ENCODE measurements at places on chromosomes 16 and 17.

- DNase-seq, result no peak
Observed at GRCh38 chr17:79305376-79305767, 230.7 kb downstream of the ENGASE start.

DNA sequence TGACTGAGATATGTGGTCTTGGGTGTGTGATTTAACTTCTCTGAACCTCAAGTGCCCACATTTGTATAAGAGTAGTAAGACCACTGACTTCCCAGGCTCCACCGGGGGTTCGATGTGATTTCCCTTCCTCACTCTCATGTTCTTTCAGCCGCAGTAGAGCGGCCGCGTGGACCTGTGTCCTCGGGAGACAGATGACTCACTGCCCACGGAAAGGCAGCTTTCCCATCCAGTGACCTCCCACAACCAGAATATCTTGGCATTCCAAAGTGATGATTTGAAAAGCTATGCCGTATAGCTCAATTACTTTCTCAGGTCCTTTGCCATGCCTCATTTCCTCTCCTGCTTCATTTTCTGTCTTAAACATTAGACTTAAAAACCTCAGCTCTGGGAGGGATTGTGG lies 73.6 kb downstream of the IL21R start:
- DNase-seq, result no peak

- DNase-seq, result no peak
Observed at GRCh38 chr17:44967026-44967906, 837 bp downstream of the C1QL1 start.

- DNase-seq, result no peak
Observed at GRCh38 chr17:56206351-56206750, 53.1 kb downstream of the ANKFN1 start.

DNA sequence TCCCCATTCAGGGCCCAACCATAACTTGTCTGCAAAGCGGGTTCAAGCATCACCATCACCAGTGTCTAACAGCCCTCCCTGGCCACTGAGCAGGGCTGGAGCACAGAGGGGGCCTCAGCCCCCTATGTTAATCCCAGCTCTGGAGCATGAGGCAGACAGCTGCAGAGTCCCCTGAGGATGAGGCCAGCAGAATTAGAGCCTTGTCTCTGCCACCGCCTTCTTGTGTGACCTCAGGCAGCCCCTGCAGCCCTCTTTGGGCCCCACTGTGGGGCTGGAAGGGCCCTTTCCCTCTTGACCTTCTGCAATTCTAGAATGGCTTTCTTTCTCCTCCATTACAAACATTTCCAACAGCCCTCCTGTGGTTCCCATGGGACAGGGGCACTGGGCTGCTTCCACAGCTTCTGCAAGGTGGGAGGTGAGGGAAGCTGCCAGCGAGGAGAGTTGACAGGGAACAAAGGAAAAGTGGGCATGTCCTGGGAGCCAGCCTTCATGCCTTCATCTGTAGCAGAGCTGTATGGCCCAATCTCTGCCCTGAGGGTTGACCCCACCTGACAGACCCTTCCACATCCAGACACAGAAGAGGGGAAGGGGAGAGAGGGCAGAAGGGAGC lies 65.7 kb downstream of the TMEM132E start:
- no peak for DNase-seq

DNA sequence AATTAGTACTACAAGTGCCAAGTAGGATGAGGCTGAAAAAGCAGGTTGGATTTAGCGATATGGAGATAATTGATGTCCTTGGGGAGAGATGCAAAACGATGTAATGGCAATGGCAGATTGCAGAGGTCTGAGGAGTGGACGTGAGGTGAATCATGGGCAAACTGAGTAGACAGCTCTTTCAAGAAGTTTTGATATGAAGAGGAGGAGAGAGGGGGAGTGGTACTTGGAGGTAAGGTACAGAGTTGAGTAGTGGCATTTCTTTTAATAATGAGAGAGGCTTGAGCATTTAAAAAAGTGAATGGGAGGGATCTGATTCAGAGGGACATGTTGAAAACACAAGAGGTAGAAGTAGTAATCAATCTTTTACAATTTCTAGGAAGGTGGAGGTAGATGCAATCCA lies 17.7 kb upstream of the VPS4A start:
- no peak for DNase-seq

- no peak for DNase-seq
Observed at GRCh38 chr17:17826942-17827785, 9.6 kb downstream of the SREBF1 start.

DNA sequence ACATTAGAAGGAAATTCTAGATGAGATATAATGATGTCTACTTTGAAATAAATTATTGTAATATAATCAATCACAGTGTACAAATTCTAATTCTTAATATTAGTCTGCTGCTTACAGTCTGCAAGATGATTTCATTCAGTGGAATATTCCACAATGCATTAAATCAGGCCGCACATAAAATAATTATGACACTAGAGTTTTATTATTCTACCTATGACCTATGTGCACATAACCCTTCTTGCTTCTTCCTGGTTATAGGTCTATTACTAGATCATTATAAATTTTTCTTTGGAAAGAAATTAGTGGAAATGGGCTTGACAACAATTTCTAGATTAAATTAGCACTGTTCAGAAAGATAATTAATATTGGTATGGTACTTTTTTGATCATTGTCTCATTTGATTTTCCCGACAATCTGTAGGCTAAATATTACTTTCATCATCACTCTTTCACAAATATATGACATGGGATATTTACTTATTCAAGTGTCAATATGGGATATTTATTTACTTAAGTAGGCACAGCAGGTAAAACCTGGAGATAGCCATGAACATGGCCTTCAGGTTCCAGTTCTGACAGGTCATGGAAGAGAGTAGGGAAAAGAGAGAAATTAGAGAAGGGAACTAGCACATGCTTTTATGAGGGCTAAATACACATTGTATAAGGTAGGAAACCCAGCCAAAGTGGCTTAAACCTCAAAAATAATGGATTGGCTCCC lies 476.4 kb downstream of the TOX3 start:
- no peak for DNase-seq

- no peak for DNase-seq
Observed at GRCh38 chr17:80919331-80920311, 72.0 kb upstream of the CHMP6 start.

DNA sequence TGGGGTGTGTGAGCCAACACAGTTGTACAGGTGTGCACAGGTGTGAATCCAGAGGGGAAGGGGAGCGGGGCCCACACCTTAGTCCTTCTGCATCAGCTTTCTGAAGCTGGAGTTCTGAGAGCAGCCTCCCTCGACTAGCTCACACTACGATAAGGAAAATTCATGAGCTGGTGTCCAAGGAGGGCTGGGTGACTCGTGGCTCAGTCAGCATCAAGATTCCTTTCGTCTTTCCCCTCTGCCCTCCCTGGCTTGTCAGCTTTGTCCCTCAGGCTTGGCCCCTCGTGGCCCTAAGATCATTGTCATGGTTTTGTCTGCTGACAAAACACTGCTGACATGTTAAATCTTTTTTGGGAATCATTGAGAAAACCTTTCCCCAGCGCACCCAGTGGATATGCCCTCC lies 47.5 kb downstream of the OR1D5 start:
- no peak for DNase-seq

- no peak for DNase-seq
Observed at GRCh38 chr16:75225092-75225491, 6.3 kb downstream of the CTRB1 start.

GRCh38 chr16:17330044-17330443 lies 140.7 kb downstream of the XYLT1 start:
- no peak for DNase-seq

DNA sequence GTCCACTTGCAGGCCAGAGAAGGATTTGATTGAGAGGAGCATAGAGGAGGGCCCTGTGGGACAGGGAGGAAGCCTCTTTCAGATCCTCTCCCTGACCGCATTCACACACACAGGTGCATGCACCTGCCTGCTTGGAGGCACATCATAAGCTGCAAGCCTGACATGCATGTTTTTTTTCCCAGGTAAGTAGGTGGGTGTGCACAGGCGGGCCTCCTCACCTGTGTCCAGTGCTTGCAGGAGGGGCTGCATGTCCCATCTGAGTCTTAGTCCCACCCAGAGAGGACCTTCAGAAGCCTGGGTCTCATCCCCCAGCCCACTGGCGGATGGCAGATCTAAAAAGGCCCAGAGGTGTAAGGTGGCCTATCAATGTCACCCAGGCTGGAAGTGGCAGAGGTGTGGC lies 130.8 kb downstream of the TMEM132E start:
- DNase-seq, result no peak

GRCh38 chr16:52770828-52771227 lies 223.9 kb upstream of the TOX3 start:
- no peak for DNase-seq

GRCh38 chr17:28758411-28759121 lies 14.8 kb downstream of the TRAF4 start:
- no peak for DNase-seq

GRCh38 chr16:19410435-19411171 lies 7.1 kb upstream of the TMC5 start:
- peak; percentile 1 for DNase-seq

DNA sequence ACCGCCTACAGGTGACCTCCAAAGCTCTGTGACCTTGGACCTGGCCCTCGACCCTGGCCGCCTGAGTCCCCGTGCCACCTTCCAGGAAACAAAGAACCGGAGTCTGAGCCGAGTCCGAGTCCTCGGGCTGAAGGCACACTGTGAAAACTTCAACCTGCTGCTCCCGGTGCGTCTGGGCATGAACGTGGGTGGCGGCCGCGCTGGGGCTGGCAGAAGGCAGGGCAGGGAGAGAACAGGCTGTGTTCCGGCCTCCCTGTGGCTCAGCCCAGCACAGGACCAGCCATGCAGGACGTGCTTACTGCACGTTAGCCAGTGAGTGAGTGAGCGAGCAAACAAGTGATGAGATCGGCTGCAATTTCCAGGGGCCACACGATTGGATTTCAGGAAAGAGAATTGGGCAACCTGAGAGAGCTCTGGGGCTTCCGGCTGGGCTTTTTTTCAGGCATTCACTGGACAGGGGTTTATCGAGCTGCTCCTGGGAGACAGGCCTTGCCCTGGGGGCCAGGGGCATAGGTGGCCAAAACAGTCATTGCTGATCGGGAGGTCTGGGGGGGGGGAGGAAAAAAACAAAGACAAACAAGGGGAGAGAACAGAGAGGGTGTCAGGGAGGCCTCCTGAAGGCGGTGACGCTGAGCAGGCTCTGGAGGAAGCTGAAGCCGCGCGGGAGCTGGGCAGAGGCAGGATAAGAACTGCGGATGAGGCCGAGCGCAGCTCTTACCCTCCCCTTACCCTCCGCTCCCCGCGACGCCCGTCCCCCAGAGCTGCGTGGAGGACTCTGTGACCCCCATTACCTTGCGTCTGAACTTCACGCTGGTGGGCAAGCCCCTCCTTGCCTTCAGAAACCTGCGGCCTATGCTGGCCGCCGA lies 16.9 kb downstream of the ITGAX start:
- DNase-seq, result no peak

DNA sequence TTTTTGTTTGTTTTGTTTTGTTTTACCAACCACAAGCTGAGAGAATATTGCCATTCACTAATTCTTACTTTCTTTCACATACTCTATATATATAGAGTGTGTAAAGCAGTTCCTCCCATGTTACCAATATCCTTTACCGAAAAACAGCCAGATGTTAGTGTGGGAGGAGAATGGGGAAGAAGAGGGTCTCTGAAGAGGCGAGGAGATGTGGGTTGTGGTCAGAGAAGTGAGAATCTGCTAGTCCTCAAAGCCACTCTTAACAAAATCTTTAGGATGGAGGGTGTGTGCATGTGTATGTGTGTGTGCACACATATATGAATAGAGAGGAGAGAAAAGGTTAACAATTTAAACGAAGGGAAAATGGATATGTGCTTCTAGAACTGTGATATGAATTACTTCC lies 80.6 kb downstream of the TUBD1 start:
- no peak for DNase-seq

- DNase-seq, result no peak
Observed at GRCh38 chr16:89314357-89314756, 96.9 kb downstream of the ZNF778 start.

GRCh38 chr17:7561028-7561575 lies 617 bp upstream of the SENP3 start:
- DNase-seq, result peak; percentile 84

GRCh38 chr16:60073376-60073775 lies 1339.3 kb upstream of the GOT2 start:
- no peak for DNase-seq

DNA sequence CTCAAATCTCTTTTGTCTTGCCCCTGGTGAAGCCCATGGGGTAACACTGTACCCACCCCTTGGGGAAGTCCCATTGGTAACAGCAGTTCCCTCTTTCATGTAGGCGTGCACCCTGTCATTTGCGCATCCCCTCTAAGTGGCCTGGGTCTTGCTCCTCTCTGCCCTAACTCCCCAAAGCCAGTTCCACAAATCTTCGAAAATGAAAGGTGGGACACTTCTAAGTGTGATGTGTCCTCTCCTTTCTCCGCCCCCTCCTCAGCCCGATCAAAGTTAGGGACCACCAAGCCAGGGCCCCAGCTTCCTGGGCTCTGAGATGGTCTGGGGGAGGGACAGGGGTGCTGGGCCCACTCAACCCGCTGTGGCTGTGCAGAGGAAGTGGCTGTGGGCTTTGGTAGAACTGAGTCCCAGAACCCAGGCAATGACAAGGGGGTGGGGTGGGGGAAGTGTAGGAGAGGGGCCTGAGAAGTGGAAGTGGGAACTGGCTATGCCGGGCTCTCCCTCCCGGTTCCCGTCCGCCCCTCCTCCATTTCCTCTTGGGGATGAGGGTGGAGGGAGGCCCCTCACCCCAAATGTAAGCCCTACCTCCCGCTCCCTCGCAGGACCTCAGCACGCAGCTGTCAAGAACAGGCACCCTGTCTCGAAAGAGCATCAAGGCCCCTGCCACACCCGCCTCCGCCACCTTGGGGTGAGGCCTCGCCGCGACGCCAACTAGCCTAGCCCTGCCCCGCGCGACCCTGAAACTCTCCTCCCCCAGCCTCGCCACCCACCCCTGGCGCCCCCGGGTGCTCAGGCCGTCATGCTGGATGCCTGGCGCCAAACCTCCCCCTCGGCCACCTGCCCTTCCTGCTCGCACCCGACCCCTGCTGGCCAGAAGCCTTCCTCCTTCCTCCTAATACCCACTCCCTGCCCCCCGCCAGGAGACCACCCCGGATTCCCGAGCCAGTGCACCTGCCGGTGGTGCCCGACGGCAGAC lies 8.7 kb downstream of the ABI3 start:
- no peak for DNase-seq

DNA sequence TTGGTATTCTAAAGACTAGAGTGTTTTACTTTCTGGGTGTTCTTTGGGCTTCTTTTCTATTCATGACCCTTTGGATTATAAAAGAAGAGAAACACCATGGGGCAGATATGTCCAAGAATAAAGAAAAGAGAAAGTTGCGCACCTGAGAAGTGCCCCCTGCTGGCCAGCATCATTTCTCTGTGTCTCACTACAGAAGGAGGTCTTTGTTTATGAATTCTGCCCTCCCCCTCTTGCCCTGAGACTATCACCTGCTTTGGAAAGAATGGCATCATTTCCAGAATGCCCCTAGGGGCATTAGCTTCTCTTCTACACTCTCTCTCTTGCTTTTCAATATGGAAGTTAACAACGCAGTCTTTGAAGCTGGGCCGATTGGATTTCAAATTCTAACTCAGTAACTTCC lies 45.0 kb downstream of the CDH13 start:
- peak; percentile 11 for DNase-seq

Data from activated T-cell treated with anti-CD3 and anti-CD28 coated beads for 48 hours (primary cell).